ENCODE measurements at places on chromosomes 16 and 17. TPM values are rescaled to one million over a fixed set of nuclear protein-coding genes. Genes with fewer than 3 reads are reported as not detected.

The TMEM114 gene
- not detected for total RNA-seq

The ZMYND15 gene
- 0.11 TPM for total RNA-seq

The DNAH9 gene
- total RNA-seq: not detected

The PSMC5 gene
- total RNA-seq: 145 TPM

The UNC45B gene
- total RNA-seq: 223 TPM

The CHD3 gene
- total RNA-seq: 18.0 TPM

The CA4 gene
- 13.4 TPM for total RNA-seq

The MYH8 gene
- not detected for total RNA-seq

- no peak for DNase-seq
These were observed 15.4 kb upstream of the KATNB1 start for GRCh38 chr16:57720142-57720575.

DNA sequence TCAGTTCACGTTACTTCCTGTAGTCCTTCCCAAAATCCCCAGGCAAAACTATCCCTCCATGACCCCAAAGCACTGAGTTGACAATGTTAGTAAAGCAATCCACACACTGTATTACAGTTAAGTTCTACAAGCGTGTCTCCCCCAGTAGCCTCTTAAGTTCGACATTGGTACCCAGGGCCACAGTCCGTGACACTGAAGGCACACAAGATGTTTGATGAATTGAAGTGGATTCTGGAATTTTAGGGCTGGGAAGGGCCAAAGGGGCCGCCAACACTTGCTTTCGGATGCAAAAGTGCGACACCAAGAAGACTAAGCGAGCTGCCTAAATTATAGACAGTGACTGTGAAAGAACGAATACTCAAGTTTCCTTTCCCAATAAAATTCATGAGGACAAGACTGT lies 1.5 kb downstream of the VPS35 start:
- no peak for DNase-seq

- DNase-seq: no peak
These were observed 56.8 kb downstream of the ANKFY1 start for GRCh38 chr17:4206962-4207361.

- no peak for DNase-seq
These were observed 17.5 kb downstream of the CHMP6 start for GRCh38 chr17:81009136-81009535.

- DNase-seq: no peak
These were observed 21.1 kb downstream of the NPTX1 start for GRCh38 chr17:80455336-80455710.

DNA sequence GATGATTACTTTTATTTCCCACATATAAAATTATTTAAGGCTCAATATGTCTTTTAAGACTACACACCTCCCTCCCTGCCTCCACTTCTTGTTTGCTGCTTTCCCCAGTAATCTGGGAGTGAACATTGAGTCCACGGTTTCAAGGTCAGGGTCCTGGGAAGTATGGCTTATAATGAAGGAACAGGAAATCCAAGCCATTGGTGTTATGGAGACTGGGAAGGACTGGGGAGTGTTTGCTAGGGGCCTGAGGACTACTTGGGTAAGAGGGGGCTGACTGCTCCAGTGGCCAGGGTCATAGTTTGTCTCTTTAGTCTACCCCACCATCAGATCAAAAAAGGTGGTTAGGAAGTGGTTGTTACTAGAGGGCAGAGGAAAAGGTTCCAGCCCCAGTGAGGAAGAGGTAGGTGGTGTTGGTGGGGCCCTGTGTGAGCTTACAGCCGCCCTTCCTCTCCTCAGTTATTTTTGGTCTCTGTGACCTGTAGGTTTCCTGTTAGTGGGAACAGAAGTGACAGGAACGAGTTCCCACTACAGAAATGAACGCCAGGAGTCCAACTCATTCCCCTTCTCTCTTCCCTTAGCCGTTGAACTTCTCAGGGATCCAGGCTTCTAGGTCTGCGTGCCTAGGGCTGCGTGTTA lies 742 bp upstream of the SLC16A13 start:
- no peak for DNase-seq

DNA sequence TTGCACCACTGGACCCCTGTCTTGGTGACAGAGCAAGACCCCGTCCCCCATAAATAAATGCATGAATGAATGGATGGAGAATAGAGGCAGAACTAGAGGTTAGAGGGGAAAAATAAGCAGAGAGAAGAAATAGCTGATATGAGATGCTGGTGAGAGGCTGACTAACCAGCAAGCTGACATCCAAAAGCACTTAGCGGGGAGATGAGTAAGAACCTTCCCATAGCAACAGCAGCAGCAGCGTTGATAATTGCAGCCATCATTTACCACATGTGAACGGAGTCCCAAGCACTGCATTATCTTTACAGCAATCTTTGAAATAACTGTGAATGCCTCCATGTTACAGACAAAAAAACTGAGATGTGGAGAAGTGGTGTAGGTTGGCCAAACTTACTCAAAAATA lies 777.3 kb upstream of the EEF2KMT start:
- no peak for DNase-seq

GRCh38 chr16:2471016-2471652 lies at the start of gene NTN3:
Gene NTN3, plus strand, starts transcription at chr16:2471297. Its CDS starts 405 bp downstream, at chr16:2471702.
- DNase-seq: no peak

DNA sequence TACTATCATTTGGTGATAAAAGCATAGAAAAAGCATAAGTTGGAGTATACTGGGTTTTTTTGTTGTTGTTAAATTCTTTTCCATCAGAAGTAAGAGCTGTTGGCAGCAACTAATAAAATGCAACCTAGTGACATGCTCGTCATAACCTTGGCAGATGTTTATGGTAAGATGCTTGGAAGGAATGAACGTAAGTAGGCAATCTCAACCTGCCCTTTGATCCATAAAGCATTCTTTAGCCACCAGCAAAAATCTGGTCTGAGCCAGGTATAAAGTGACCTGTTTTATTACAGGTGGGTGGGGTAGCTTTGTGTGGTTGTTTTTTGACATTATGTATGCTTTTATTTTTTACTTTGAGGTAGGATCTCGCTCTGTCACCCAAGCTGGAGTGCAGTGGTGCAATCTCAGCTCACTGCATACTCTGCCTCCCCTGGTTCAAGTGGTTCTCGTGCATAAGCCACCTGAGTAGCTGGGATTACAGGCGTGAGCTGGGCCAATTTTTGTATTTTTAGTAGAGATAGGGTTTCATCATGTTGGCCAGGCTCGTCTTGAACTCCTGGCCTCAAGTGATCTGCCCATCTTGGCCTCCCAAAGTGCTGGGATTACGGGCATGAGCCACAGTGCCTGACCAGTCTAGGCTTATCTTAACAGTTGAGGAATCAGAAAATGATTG lies 22.0 kb downstream of the WSB1 start:
- no peak for DNase-seq

DNA sequence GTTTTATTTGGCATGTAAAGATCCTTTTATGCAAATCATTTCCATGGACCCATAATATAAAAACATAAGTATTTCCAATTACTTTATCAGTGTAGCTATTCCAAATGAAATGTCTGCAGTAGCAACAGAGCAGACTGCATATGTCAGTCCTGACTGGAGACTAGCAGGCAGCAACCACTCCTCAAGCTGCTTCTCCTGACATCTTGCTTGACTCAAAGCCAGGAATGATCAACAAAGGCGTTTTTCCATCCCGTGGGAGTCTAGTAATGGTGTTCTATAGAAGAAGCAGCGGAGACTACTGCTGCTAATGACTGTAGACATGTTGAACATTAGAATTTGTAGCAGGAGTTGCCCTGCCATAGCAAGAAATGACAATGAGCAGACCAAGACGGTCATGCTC lies 73.2 kb upstream of the AKTIP start:
- DNase-seq: no peak

GRCh38 chr17:56943505-56944125 lies 17.2 kb downstream of the COIL start:
- no peak for DNase-seq

GRCh38 chr16:2250652-2251295 lies 613 bp downstream of the ECI1 start:
- peak; percentile 73 for DNase-seq

GRCh38 chr16:88686439-88687253 lies at the start of gene SNAI3:
Gene SNAI3, minus strand, starts transcription at chr16:88686507. Its CDS starts 101 bp downstream, at chr16:88686406.
- peak; percentile 94 for DNase-seq

DNA sequence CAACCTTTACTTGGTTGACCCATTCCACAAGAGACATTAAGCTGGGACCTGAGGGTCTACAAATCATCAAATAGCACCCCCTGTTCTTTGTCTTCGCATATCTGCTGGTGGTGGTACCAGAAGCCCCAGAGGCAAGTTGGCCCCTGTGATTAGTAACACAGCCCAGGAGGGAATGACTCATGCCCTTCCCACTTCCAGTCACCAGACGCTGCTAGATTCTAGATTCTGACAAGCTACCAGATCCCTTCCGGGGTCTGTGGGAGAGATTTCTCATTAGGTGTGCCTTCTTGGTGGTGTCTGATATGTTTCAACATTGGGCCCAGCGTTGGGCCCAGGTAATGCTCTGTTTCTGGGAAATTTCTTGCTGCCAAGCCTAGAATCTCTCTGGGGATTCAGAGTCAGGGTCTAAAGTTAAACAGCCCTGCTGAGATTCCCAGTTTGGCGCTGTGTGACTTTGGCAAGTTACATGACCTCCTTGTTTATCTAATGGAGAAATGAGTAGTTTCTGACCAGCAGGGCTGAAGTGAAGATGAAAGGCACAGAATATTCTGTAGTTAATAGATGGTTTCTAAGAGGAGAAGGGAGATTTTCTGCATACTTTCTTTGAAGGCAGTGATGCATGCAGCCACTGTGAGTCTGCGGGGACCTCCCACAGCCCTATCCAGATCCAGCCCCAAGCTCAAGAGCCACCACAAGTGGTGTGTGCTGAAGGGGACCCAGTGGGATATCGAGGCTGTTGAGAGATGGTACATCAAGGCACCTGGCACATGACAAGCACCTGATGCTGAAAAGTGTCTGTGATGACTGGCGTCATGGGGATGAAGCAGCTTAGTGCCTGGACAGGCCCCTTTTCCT lies 3.9 kb downstream of the TRPV2 start:
- no peak for DNase-seq

DNA sequence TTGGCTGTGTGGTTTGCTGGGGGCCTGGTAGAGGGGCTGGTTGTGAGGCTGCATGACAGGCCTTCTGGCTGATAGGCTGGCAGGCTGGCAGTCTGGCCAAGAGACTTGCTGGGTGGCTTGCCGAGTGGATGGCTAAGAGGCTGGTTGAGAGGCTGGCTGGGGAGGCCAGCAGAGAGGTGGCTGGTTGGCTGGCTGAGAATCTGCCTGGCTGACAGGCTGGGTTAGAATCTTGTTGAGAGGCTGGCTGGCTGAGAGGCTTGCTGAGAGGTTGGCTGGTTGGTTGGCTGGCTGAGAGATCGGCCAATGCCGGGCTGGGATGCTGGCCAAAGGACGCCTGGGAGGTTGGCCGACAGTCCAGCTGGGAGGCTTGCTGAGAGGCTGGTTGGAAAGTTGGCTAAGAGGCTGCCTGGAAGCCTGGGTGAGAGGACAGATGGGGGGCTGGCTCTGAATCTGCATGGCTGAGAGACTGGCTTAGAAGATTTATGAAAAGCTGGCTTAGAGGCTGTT lies 35.9 kb upstream of the ACSM2B start:
- peak; percentile 87 for DNase-seq

- DNase-seq: no peak
These were observed 1.4 kb downstream of the LPCAT2 start for GRCh38 chr16:55510185-55510805.

GRCh38 chr16:82567175-82567574 lies 59.6 kb upstream of the CDH13 start:
- DNase-seq: no peak

DNA sequence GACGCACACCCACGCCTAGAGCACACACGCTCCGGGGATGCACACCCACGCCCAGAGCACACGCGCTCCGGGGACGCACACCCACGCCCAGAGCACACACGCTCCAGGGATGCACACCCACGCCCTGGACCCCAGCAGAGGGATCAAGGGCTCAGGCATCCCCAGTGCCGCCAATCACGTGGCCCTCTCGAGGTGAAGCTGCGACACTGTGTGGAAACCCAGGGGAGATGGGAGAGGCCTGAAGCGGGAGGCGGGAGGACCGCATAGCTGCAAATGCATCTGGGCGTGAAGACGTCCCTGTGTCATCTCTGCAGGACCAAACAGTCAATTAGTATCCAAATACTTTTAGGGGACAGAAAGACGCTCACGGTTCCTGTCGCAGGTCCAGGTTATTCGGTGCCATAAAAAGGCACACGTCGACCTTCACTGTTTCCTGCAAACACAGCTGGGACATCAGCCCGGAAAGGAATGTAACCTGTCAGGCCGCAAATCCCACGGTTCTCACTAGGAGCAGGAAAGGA lies 56.4 kb downstream of the TBC1D16 start:
- DNase-seq: peak; percentile 59

GRCh38 chr17:82320956-82321927 lies 3.8 kb upstream of the CD7 start:
- DNase-seq: no peak

- no peak for DNase-seq
These were observed 92.1 kb upstream of the ZNF750 start for GRCh38 chr17:82931699-82932517.

GRCh38 chr17:44865931-44866330 lies 18.2 kb downstream of the HIGD1B start:
- no peak for DNase-seq

DNA sequence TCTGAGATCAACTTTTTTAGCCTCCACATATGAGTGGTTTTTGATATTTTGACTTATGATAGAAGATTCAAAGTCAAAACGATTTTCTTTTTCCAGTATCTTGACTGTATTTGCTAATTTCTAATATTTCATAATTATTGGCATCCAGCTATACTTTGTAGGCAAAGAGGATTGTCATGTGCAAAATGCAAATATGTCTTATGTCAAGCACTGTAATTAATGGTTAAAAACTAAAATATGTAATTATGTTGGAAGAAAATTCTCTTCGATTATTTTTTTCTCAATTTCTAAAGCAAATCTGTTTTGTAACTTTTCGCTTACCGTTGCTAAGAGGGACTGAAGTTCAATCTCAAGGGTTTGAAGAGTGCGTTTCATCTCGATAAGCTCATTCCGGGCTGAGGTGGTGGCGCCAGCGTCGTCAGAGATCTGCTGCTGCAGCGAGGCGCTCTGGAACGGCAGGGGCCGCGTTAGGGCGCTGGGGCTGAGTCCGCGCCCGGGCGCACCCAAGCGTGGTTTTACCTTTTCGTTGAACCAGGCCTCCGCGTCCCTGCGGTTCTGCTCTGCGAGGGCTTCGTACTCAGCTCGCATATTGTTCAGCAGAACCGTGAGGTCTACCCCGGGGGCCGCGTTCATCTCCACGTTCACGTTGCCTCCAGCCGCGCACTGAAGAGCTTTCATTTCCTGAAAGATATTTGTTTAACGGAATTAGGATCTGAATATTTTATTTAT lies 3.0 kb downstream of the KRT27 start:
- DNase-seq: no peak

DNA sequence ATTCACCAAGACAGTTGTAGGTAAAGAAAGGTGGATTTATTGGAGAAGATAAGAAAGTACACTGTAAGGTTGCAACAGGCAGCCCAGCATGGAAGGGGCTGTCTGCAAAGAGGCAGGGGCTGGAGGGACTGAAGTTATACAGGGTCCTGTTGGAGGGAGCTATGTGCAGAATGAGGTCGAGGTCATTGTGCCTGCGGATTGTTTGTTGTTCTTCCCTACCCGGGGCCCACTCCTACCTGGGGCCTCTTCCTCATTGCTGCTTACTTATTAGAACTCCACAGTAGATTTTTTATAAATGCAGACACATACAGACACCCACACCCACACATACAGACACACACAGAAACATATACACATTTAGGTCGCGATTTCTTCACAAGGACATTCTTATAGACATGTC lies 466.2 kb downstream of the MAF start:
- DNase-seq: no peak

- DNase-seq: no peak
These were observed 274.0 kb downstream of the PARN start for GRCh38 chr16:14356064-14356463.

All from Right ventricle myocardium inferior (tissue), 1 donor.